CD4-positive, alpha-beta T cell treated with Interleukin-2 at 100 ng/mL for 4 hours (primary cell): ENCODE measurements at places on chromosomes 5 and 9.

- no peak for DNase-seq
These were observed 181.9 kb downstream of the ESM1 start for GRCh38 chr5:54803471-54804011.

DNA sequence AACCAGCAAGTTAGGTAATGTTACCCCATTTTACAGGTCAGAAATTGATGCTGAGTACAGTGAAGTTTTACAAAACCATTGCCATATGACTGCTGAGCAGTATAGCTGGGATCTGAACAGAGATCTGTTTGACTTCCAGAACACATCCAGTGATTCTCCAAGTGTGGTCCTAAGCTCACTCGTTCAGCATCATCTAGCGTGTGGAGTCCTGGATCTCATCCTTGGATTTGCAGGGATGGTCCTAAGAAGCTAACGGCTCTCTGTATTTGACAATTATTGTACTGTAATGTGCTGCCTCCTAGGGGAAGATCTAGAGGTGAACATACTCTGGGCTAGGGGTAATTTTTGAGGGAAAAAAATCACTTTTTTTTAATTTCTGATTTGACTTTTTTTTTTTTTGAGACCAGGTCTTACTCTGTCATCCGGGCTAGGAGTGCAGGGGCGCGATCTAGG, 1.4 kb downstream of the SLC26A2 start:
- DNase-seq, result peak; percentile 14

- DNase-seq, result no peak
These were observed 446.4 kb upstream of the KLF4 start for GRCh38 chr9:107935931-107936330.

DNA sequence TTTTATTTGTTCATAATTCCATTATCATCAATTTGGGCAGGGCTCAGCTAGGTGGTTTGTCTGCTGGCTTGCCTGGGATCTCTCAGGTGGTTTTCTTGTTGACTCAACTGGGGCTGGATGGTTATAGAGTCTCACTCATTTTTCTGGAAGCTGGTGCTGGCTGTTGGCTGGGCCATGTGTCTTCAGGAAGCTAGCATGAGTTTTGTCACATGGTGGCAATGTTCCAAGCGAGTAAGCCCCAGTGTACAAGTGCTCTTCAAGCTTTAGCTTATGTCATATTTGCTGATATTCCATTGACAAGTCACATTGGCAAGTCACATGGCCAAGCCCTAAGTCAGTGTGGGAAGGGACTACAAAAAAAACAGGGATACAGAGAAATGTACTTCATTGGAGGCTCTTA, 2.3 kb upstream of the RASEF start:
- DNase-seq, result no peak

DNA sequence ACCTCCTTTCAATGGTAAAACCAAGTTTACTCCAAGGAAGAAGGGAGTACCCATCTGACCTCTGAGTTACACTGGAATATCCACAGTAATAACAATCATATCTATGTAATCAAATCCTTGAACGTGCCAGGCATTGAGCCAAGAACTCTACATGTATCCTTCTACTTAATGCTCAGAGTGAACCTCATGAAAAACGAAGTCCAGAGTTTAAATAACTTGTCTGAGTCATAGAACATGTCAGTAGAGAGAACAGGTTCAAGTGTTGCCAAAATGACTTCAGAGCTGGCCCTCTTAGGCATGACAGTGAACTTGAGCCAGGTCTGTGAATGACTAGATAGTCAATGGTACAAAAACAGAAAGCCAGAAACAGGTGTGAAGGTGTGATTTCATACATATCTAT, 164.1 kb upstream of the ZNF618 start:
- no peak for DNase-seq
